Neuronal stem cell (in vitro differentiated cells): ENCODE measurements at places on chromosomes 16 and 17.

- DNase-seq: no peak
Measured at GRCh38 chr17:56011406-56012131, 141.7 kb upstream of the ANKFN1 start.

GRCh38 chr17:59074494-59074893, 32.2 kb downstream of the TRIM37 start:
- no peak for DNase-seq

- DNase-seq: no peak
Measured at GRCh38 chr17:63378411-63379375, 67.4 kb downstream of the CYB561 start.

- no peak for DNase-seq
Measured at GRCh38 chr17:41655611-41656111, 31.3 kb upstream of the KRT17 start.

GRCh38 chr16:26441178-26441577, 625.5 kb upstream of the C16orf82 start:
- no peak for DNase-seq

DNA sequence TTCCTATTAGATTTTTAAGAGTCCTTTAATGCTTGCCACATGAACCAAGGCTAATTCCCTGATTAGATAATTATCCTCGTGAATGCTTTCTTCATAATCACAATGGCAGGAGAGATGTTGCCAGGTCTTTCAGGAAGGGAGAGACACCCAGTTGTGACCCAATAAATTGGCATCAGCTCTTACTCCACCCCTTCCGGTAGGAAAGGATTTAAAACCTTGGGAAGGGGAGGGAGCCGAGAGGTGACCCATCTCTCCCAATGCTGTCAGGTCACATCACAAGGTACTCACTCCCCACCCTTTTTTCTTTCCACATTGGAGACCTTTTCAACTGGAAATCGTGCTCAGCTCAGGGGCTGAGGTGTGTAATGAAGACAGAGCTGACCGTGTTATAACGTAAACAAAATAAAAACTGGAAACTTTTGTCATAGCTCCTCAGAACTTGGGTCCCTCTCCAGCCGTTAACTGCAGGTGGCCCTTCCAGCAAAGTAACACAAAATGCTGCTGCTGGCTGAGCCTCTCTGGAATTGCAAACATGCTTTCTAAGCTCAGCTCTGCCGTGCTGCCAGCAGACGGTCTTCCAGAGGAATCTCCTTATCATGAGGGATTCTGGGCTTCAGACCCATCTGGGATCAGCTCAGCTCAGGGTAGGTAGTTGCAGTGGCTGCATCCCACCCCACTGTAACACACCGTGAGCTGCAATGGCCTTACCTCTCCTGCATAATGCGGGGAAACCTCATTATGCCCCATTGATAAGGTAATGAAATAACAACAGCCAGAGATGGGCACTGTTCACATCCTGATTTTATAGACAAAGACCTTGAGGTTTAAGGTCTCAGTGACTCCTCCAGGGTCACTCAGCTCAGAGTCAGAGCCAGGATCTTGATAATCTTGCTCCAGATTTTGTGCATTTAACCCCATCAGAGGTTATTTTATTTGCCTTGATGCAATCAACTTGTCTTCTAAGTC, 15.6 kb downstream of the TMEM100 start:
- no peak for DNase-seq

GRCh38 chr17:59451706-59452105, 113.7 kb upstream of the DHX40 start:
- no peak for DNase-seq

GRCh38 chr17:75807861-75808260, 23.3 kb downstream of the UNK start:
- no peak for DNase-seq

GRCh38 chr17:77651988-77652387, 306.5 kb upstream of the TNRC6C start:
- DNase-seq: no peak

- DNase-seq: no peak
Measured at GRCh38 chr17:80657561-80657960, 112.9 kb downstream of the RPTOR start.

DNA sequence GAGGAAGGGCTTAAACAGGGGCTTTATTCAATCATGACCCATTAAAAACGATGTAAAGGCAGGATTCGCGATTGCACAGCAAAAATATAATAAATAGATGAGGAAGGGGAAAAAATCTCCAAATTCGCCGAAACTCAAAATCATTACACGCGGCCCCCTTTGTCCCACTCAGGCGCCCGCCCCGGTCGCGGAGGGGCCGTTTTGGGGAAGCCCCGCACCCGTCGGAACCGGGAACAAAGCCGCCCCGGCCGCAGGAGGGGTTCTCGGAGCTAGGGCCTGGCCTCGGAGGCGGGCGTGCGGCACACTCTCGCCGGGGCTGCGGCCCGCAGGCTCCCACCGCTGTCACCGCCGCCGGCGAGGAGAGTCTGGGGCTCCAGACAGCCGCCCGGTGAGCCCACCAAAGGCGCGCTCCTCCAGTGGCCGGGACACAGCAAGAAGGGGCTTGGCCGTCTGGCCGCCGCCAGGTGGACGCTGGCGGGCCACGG, 521 bp downstream of the C16orf87 start:
- DNase-seq: peak; percentile 8

GRCh38 chr17:35849469-35850348, 19.0 kb downstream of the HEATR9 start:
- peak; percentile 48 for DNase-seq

DNA sequence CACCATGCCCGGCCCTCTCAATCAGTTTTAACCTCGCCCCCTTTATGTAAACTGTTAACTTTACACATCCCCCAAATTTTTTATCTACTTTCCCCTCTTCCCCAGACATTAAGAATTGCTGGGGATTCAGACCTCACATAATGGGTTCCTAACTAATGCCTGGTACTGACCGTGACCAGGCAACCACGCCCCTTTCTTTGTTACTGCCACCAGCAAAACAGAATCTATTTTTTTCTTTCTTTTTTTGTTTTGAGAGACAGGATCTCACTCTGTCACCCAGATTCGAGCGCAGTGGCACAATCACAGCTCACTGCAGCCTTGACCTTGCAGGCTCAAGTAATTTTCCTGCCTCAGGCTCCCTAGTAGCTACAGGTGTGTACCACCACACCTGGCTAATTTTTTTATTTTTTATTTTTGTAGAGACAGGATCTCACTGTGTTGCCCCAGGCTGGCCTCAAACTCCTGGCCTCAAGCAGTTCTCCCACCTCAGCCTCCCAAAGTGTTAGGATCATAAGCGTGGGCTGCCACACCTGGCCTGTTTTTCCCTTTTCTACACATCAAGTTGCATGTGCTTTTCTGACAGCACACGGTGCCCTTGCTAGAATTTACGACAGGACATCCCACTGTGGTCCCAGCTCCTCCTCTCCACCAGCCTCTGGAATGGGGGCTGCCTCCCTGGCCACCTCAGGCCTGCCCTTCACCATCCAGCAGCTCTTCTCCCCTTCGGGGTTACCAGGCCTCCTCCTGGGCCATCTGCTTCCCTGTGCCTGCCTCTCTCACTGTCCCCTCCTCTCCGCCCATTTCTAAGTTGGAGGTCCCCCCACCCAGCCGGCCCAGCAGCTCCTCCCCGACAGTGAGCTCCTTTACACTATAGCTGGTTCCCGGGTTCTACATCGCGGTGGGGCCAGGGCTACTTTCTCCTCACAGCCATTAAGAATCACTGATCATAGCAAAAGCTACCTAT, 10.8 kb downstream of the CPNE2 start:
- DNase-seq: no peak

- no peak for DNase-seq
Measured at GRCh38 chr16:14358697-14359305, 271.3 kb downstream of the PARN start.

DNA sequence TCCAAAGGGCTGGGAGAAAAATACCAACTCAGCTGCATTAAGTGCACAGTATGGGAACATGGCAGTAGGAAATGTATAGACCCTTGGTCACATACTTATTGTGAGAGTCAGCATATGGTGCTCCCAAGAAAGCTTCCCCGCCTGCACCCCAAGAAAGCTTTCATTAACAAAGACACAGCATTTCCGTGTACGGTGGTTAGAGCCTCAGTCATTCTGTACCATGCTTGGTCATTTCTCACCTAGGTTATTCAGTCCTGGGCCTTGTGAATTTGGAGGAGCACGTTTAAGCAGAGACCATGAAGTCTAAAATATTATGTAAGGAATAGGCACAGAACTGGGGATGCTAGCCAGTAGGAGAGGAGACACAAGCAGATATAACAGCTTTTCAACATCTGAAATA, 56.1 kb downstream of the ESRP2 start:
- no peak for DNase-seq

DNA sequence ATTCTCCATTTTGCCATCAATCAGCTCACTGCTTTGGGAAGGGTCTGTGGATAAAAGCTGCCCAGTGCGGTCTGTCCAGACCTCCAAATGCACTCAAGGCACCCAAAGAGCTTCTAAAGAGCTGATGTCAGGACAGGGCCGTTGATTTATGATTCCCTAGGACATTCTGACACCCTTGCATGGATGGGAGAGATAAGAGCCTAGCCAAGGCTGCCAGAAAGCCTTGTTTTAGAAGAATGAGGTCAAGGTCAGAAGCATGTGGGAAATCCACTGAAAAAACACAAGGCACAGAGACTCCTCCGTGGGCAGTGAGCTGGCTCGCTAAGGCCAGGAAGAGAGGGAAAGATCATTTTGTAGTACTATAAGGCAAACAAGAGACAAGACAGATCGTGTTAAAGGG, 214.0 kb downstream of the CDH11 start:
- no peak for DNase-seq
